Activated CD8-positive, alpha-beta T cell treated with anti-CD3 and anti-CD28 coated beads, Interleukin-2, amount 10 ng/mL, durations not matched to agents 7 days and 5 days (primary cell): ENCODE measurements at places on chromosomes 3 and 15. TPM values are rescaled to one million over a fixed set of nuclear protein-coding genes. Genes with fewer than 3 reads are reported as not detected.
A peak's percentile ranks its signal among the peaks of the same experiment; 100 is the strongest.

DNA sequence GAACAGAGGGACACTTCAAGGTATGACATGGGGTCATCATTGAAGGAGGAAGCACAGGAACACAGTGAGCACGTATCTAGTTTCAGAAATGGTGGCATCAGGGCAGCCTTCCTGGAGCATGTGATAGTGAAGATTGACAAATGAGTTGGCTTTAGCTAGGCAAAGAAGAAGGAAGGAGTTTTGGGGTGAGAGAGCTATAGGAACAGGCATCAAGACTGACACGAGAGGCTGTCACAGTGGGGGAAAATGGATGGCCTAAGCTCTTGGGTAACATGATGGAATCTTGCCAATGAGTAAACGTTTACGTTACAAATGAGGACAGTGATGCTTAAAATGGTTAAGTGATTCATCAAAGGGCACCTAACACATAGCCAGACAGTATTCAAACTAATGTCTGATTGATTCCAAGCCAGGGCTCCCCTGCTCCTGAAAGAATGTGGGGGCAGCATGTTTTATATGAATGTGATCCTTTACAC lies 23.1 kb upstream of the GPR171 start:
- no peak for DNase-seq
- no peaks in the 10 kb centered on the region for H3K27me3 ChIP-seq
- H3K4me3 ChIP-seq: no peak overlapping the region
- H3K36me3 ChIP-seq: peaks cover 26% of the 10 kb centered on the region
- peak overlapping the region; percentile 81 for H3K27ac ChIP-seq

- no peak for DNase-seq
- peak overlapping the region; percentile 92 for H3K4me3 ChIP-seq
- H3K27me3 ChIP-seq: peaks cover under 1% of the 10 kb centered on the region
Observed at GRCh38 chr3:126472277-126473006, 3.2 kb downstream of the ZXDC start.

- H3K27me3 ChIP-seq: peaks cover 3% of the 10 kb centered on the region
- no peak overlapping the region for H3K4me3 ChIP-seq
- no peaks in the 10 kb centered on the region for H3K36me3 ChIP-seq
Observed at GRCh38 chr3:126847061-126847460, 135.9 kb upstream of the PLXNA1 start.

- peaks cover 83% of the 10 kb centered on the region for H3K4me1 ChIP-seq
- H3K27ac ChIP-seq: peak overlapping the region; percentile 30
- H3K4me3 ChIP-seq: no peak overlapping the region
- H3K36me3 ChIP-seq: peaks cover 59% of the 10 kb centered on the region
Observed at GRCh38 chr3:196643201-196643749, 3.8 kb downstream of the NRROS start.

DNA sequence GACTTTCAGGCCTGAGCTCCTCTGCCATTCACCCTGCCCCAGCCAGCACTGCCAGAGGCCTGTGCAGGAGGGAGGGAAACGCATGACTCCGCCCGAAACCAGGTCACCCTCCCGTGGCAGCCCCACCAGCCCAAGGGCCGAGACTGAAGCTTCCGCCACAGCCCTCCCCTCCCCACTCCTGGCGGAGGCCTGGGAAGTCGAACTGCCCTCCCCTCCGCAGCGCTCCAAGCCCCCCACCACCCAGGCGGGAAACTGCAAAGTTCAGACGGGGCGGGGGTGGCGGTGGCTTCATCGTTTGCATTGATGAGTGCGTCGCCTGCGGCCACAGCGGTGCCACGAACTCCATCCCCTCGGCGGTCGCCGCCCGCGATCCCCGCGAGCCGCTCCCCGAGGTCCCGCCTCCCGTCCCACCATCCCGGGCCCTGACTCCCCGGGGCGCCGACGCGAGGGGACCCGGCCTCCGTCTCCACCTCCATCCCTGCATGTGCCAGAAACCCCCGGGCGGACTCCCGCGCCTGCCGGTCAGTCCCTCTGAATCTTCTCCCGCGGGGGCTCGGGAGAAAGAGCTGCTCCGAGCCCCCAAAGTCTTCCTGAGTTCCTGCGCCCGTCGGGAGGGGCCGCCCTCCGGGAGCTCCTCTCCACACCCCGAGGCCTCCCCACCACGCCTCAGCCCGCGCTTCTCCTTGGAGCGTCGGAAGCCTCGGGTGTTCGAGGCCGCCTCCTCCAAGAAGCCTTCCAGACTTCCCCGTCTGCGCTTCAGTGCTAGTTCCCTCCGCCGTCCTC lies 698 bp downstream of the MELTF start:
- peak overlapping the region; percentile 43 for H3K27ac ChIP-seq
- H3K36me3 ChIP-seq: no peaks in the 10 kb centered on the region
- DNase-seq: no peak
- peak overlapping the region; percentile 70 for H3K4me3 ChIP-seq
- H3K4me1 ChIP-seq: peaks cover 14% of the 10 kb centered on the region

The CCK gene
- not detected for total RNA-seq
